HepG2 (cell line): ENCODE measurements at places on chromosomes 13 and 19.
A peak's percentile ranks its signal among the peaks of the same experiment; 100 is the strongest.

- no peak for DNase-seq
Observed at GRCh38 chr13:39417643-39418042, 185.3 kb downstream of the LHFPL6 start.

DNA sequence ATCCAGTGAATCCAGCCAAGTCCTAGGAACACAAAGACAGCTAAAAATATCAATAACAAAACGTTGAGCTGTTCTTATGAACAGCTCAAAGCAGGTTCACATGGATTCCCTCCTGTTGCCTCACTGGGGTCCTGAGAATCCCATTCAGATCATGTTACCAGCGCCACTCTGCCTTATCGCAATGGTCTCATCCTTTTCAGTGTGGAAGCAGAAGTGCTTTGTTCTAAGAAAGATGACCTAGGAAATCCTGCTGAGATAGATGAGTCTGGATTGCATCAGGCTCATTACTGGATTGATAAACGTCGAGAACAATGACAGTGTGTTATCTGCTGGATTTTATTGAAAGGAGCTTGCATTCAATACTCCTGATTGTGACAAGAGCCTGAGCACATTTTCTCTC is 87.0 kb downstream of the SLAIN1 start:
- no peak for DNase-seq

DNA sequence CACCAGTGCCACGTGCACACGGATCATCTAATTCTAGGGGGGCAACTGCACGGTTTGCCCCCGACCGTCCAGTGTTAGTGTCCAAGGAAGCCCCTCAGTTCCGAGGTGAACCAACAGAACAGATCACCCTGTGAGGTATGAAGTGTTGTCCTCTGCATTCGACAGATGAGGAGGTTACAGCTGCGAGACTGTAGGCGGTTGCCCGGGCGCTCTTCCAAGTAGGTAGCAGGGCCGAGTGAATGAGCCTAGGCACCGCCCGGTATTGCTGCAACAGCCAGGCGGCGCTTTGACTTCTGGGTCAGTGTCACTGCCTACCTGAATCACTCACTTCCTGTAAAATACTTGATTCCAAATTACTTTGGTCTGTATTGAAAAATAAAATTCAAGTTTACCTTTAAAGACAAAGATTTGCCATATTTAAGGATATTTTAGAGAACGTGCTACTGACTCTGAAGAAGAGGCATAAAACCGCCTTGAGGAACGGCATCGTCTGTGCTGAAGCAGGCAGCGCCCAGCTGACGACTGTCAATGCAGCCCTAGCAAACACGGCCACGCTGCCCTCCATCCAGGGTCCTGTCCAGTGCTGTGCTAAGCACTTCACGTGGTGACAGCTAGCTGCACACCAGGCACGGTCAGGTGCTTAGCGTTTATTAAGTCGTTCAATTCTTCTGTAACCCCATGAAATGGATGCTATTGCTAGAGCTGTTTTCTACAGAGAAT is 19.3 kb upstream of the RASA3 start:
- no peak for DNase-seq

DNA sequence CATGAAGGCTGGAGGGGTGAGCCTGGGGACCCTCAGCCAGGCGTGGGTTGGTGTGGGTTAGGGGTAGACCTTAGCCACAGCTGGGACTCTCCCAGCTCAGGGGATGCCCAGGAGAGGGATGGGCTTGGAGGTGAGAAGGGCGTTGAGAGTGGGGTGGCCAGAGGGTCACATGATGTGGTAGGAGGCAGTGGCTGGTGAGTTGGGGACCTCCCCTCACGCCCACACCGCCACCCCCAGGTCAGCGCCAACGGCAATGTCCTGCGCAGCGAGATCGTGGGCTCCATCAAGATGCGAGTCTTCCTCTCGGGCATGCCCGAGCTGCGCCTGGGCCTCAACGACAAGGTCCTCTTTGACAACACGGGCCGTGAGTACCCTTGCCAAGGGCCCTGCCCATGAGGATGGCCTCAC is 28.5 kb downstream of the AP1M1 start:
- DNase-seq = no peak

DNA sequence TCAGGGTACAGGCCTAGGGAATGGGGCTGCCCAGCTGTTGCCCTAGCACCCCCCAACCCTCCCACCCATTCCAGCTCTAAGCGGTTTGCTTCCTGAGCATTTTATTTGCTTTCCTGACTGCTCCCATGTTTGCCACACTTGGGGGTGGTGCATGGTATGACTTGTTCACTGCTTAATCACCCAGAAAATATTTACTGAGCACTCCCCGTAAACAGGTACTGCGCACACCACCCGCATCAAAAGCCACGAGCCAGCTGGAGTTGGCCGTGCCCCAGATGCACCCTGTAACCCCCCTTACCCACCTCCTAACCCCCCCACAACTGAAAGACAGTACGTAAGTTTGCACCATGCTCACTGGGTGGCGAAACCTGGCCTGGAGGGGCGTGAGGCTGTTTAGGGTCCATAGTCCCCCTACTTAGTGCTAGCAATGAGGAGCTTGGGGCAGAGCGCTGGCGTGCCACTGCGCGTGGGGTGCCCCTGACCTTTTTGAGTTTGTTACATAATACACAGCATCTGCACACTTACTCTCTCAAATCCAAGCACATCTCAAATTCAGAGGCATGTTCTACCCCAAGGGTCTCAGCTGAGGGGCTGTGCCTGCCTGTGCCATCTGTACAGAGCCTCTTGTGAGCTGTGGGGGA is 29.8 kb downstream of the DPF1 start:
- DNase-seq = peak; percentile 49

GRCh38 chr19:17292301-17293074 is 10.7 kb downstream of the ABHD8 start:
- DNase-seq = peak; percentile 51

- no peak for DNase-seq
Observed at GRCh38 chr13:94236132-94236531, 243.3 kb downstream of the DCT start.

DNA sequence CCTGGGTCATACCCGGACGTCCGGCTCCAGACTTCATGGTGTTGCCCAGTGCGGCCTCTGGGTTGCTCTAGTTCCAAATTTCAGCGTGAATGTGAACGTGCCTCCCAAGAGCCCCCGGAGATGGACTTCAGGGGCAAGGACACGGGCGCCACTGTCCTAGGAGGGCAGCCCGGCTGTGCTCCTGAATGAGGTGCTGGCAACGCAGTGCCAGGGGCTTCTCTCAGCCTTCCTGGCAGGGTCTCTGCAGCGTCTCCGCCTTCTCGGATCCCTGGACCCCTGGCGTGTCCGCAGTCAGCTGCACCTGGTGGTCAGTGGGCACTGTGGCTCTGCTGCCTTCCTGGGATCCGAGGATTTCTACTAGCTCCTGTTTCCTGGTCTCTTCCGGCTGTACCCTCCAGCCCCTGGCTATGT is 101.7 kb upstream of the MCF2L start:
- no peak for DNase-seq

DNA sequence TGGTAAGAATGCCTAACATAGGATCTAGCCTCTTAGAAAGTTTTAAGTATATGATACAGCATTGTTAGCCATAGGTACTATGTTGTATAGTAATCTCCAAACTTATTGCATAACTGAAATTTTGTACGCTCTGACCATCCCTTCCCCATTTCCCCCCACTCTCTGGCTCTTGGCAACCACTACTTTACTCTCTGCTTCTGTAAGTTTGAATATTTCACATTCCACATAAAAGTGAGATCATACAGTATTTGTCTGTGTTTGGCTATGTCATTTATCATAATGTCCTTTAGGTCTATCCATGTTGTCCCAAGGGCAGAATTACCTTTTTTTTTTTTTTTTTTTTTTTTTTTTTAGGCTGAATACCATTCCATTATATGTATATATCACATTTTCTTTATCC is 396.9 kb downstream of the DLEU7 start:
- DNase-seq = no peak

DNA sequence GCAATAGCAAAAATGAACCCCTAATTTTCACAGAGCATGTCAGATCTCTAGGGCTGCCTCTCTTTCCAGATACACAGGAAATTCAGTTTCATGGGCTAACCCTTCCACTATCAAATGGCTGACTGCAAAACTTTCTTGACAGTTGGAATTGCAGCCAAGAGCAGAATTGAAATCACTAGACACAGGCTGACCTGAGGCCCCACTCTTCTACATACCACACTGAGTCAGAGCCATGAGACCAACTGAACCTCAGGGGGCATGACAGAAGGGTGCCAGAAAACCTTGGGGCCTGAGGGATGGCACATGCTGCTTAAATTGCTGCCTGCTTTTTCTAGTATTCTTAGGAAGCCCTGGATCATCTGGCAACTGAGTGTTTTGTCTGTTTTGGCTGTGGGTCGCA is 1.7 kb upstream of the DLEU7 start:
- DNase-seq = no peak

- no peak for DNase-seq
Observed at GRCh38 chr13:49042476-49042875, 66.8 kb downstream of the FNDC3A start.

GRCh38 chr19:48090281-48090802 is 20.3 kb downstream of the PLA2G4C start:
- no peak for DNase-seq

GRCh38 chr13:26220575-26220974 is 1.5 kb downstream of the RNF6 start:
- DNase-seq = no peak

- no peak for DNase-seq
Observed at GRCh38 chr13:29457299-29457698, 138.2 kb downstream of the SLC7A1 start.

DNA sequence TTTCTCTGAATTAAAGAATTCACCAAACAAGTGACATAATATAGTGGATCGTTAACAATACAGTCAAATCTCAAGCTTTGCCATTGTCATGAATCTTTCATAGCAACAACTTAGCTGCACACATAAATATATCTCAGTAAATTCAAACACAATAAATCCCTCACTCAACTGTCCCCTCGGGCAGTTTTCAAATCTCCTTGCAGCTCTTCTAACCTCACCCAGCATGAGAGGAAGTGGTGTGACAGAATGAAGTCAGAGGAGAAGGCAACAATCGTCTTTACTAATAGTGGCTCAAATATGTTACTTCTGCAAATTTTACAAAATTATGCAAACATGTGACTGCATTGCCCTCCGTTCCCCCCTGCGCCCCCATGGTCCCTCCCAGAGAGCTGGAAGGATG is 148.2 kb downstream of the RAP2A start:
- no peak for DNase-seq

- DNase-seq = no peak
Observed at GRCh38 chr19:1851654-1852580, 3.6 kb upstream of the REXO1 start.

DNA sequence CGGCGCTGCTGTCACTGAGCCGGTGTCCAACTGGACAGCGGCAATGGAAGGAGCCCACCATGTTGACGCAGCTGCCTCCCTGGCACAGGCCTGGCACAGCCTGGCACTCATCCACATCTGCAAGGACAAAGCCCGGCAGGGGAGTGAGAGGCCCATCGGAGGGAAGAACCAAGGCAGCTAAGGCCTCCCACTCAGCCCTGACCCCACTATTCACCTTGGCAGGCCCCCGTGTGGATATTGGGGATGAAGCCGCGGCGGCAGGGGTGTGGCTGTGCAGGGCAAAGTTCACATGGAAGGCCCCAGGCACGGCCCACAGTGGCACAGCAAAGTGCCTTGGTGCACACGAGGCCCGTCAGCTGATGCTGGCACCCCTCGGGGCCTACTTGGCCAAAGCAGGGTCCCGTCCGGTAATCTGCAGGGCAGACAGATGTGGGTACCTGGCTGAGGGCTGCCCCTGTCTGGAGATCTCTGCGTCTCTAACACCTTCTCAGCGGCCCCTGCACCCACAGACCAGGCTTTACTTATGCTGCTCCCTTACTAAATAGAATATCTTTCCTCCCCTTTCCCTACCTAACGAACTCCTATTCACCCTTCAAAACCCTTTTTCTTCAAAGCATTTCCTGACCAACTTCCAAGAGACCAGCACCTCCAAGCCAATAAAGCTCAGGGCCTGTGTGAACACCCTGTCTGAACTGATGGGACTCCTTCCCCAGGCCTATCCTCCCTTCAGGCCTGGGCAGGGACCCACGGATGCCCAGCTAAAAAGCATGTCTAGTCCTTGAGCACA is 7.5 kb downstream of the FBN3 start:
- DNase-seq = no peak

DNA sequence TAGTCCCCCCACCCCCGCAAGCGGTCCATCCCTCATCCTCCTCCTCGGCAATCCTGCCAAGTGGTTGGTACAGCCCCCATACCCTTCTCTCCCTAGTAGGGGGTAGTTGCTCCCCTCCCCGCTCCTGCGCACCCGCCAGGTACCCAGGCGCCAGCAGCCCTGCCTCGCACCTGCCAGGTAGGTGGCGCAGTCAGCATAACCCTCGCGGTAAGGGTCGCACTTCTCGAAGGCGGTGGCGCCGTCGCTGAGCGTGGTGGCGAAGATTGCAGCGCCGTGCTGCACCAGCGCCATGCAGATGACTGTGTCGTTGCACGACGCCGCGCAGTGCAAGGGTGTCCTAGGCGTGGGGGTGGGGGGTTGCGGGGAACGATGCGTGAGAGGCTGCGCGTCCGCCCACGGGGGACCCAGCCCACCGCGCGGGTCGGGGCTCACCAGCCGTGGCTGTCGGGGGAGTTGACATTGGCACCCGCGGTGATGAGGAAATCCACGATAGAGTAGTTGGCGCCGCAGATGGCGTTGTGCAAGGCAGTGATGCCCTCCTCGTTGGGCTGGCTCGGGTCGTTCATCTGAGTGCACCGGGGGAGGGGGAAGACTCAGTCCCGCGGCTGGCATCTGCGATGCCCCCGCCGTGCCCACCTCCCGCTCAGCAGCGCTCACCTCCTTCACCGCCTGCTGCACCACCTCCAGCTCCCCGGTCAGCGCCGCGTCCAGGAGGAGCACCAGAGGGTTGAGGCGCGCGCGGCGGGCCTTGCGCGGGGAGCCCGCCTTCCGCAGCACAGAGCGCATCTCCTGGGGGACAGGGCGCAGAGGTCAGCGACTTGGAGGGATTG is 15.2 kb upstream of the ERCC2 start:
- DNase-seq = no peak

- DNase-seq = no peak
Observed at GRCh38 chr19:10431943-10432735, 11.8 kb downstream of the PDE4A start.

DNA sequence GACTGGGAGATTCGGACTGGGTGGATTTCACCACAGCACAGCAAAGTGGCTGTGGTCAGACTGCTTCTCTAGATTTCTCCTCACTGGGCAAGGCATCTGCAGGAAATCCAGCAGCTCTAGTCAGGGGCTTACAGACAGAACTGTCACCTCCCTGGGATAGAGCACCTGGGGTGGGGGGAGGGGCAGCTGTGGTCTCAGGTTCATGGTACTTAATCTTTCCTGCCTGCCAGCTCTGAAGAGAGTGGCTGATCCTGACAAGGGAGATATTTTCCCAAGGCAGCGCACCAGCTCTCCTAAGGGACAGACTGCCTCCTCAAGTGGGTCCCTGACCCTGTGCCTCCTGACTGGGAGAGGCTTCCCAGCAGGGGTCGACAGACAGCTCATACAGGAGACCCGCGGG is 212.8 kb upstream of the KLF12 start:
- no peak for DNase-seq
